ENCODE measurements at places on chromosomes 1 and 21. TPM values are rescaled to one million over a fixed set of nuclear protein-coding genes. Genes with fewer than 3 reads are reported as not detected.

DNA sequence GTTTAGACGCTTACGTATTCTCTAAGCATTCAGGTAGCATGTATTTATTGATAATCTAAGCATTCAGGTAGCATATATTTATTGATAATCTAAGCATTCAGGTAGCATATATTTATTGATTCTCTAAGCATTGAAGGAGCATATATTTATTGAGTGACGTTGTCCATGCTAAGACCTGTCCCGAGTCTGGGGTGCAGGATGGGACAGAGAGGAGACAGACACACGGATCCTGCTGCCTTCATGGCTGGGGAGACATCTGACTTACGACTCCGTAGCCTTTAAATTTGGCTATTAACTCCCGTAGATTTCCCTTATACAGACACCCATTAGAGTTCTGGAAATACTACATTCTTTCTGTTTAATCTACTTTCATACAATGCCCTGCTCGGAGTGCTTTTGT, 982 bp downstream of the SCCPDH start:
- no peak for DNase-seq
- H3K36me3 ChIP-seq, result no peaks in the 10 kb centered on the region
- H3K4me1 ChIP-seq, result no peaks in the 10 kb centered on the region

- H3K36me3 ChIP-seq, result no peaks in the 10 kb centered on the region
- H3K27ac ChIP-seq, result no peak overlapping the region
- H3K4me3 ChIP-seq, result no peak overlapping the region
- DNase-seq, result peak; percentile 14
Measured at GRCh38 chr1:228077565-228078330, 4.8 kb upstream of the ARF1 start.

- H3K4me3 ChIP-seq, result no peak overlapping the region
- no peaks in the 10 kb centered on the region for H3K4me1 ChIP-seq
- no peaks in the 10 kb centered on the region for H3K36me3 ChIP-seq
- H3K27me3 ChIP-seq, result no peaks in the 10 kb centered on the region
- no peak for DNase-seq
Measured at GRCh38 chr21:14401217-14401616, 18.3 kb upstream of the HSPA13 start.

DNA sequence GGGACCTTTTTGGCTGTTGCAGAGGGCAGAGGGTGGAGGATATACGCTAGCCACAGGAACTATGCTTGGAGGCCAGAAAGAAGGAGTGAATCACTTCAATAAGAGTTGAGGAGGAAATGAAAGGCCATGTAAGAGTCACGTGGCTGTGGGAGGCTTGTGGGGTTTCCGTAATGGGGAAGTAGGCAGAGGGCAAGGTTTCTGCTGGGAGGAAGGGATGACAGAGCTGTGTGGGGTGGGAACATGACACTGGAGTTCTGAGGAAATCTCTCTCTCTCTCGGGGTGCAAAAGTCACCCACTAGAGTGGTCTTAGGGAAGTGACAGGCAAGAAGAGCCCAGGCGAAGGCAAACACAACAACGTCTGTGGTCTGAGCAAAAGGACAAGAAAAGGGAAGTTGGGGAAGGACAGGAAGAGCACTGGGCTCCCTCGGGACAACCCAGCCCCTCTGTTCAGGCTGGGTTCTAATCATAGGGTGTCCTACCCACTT, 3.9 kb upstream of the CD1C start:
- H3K4me1 ChIP-seq, result no peaks in the 10 kb centered on the region
- no peak overlapping the region for H3K27ac ChIP-seq
- no peak overlapping the region for H3K4me3 ChIP-seq
- DNase-seq, result no peak

PDPN gene
- total RNA-seq, result 17.6 TPM

DNA sequence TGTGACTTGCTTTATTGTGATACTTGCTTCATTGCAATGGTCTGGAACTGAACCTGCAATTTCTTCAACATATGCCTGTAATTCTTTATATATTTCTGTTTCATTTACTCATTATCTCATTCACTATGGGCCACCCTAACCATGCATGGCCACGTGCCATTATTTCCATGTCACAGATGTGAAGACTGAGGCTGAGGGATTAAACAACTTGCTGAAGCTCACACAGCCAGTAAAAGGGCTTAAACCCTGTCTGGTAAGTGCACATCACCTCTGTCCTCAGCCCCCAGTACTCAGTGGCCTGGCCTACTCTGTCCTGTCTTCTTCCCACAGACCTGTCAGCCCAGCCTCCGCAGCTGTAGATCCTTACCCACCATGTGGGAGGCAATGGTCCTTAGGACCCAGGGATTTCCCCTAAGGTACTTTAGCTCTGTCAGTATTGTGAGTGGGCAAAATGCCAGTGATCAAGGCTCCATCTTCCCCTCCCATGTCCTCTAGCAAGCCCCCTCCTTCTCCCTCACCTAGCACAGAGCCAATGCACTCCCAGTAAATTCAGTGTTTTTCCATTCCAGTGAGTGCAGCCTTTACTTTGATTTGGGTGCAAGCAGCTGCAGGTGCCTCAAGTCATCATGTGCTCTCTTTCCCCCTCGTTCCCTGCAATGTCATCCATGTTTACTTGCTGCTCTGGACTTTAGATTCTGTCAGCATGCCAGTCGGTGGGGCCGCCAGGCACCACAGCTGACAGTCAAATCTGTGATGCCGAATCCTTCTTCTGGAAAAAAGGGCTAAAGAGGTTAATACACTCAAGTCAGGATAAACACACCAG, 228.2 kb upstream of the PROX1 start:
- H3K27me3 ChIP-seq, result no peaks in the 10 kb centered on the region
- H3K4me1 ChIP-seq, result no peaks in the 10 kb centered on the region
- H3K36me3 ChIP-seq, result no peaks in the 10 kb centered on the region
- no peak overlapping the region for H3K27ac ChIP-seq
- no peak for DNase-seq
- no peak overlapping the region for H3K4me3 ChIP-seq

GRCh38 chr21:27476696-27477095, 509.8 kb upstream of the ADAMTS5 start:
- H3K4me3 ChIP-seq, result no peak overlapping the region
- no peak for DNase-seq
- H3K27ac ChIP-seq, result no peak overlapping the region
- peaks cover 2% of the 10 kb centered on the region for H3K4me1 ChIP-seq

ZFP69 gene
- total RNA-seq, result 3.6 TPM

MYCL gene
- total RNA-seq, result 0.24 TPM

DNA sequence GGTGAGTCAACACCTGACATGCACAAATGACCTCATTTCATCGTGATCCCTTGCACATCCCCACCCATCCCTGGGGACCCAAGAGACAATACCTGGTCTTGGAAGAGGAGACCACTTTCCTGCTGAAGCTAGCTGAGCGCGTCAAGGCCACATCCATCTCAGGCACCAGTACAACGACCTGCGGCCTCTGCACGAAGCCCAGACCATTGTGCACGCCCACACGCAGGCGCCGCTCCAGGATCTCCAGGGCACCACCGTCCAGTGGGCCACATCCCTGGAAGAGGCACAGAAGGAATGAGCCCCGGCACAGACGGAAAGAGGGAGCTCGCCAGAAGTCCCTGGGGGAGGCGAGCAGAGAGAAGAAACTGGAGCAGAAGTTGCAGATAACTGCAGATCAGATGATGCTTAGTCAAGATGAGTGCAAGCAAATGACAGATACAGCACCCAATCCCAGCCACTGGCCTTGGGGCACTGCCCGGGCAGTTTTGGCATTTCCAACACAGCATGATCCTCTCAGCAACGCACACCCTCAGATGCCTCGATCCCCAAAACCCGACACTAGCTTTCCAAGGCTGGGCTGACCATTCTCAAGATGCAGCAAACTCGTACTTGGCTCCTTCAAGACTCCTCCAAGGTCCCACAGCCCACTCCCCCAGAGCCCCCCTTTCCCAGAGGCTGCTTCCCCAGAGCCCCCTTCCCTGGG, 44.1 kb downstream of the NPHP4 start:
- H3K4me3 ChIP-seq, result no peak overlapping the region
- peak; percentile 12 for DNase-seq
- H3K27me3 ChIP-seq, result no peaks in the 10 kb centered on the region
- H3K36me3 ChIP-seq, result no peaks in the 10 kb centered on the region
